AML-193 (cell line): ENCODE measurements at places on chromosomes 12 and 14.

GRCh38 chr12:24496755-24497154 lies 452.1 kb downstream of the BCAT1 start:
- no peak for DNase-seq

GRCh38 chr12:90854136-90854689 lies 100.8 kb downstream of the CCER1 start:
- peak; percentile 23 for DNase-seq

DNA sequence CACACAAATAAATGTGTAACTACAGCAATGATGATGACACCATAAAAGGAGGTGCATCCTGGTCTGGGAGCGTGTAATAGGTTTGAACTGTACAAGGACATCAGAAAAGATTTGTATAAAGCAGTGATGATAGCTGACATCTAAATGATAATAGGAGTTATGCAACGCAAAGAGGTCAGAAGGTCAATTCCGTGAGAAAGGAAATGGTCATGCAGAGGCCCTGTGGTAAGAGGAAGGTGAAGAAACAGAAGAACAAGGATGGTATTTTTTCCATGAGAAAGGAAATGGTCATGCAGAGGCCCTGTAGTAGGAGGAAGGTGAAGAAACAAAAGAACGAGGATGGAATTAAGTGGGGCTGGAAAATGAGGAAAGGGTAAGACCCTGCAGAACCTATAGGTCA lies 106.7 kb upstream of the TMPO start:
- peak; percentile 16 for DNase-seq

DNA sequence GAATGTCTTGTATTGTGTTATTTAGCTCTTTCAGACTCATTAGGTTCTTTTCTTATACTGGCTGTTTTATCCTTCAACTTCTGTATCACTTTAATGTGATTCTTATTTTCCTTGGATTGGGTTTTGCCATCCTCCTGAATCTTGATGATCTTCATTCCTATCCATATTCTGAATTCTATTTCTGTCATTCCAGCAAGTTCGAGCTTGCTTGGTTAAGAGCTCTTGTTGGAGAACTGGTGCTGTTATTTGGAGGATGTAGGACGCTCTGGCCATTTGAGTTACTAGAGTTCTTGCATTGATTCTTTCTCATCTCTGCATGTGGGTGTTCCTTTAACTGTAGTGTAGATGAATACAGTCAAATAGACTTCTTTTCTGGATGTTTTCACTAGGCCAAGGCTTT lies 142.3 kb upstream of the SLC38A2 start:
- DNase-seq, result no peak

- DNase-seq, result no peak
These were observed 1.9 kb downstream of the SRGAP1 start for GRCh38 chr12:63846238-63846967.

- no peak for DNase-seq
These were observed 179.0 kb downstream of the FOXN3 start for GRCh38 chr14:89237921-89238529.
